ENCODE measurements at places on chromosomes 1 and 21.

DNA sequence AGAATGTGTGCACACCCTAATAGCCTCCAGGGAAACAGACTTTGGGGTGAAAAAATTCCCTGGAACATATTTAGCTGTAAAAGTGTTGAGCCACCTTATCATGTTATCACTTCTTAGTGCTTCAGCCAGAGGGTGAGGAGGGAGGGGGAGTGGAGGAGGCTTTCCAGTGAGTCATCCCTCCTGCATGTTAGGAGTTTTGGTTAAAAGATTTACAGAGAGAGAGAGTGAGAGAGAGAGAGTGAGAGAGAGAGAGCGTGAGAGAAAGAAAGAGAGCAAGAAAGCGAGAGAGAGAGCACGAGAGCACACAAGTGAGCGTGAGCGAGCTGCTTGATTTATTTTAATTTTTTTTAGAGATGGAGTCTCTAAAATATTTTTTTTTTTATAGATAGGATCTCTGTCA, 13.5 kb upstream of the CACNA1E start:
- DNase-seq: no peak

DNA sequence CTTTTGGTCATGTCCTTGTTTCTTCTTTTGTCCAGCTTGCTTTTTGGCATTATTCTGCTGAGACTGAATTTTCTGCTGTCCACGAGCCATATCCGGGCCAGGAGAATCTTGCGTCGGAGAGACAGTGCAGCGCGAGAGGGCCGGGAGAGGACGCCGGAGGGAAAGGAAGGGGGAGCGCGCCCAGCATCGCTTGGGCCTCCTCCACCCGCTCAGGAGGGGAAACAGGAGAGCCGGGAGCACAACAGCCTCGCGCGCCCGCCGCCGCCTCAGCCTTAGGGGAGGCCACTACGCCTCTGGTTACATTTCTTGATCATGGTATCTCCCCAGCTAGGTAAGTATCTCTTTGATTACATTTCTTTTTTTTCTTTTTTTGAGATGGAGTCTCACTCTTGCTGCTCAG, 7.4 kb upstream of the DEGS1 start:
- DNase-seq: no peak

- DNase-seq: no peak
Measured at GRCh38 chr1:26016953-26017545, 4.5 kb upstream of the EXTL1 start.

DNA sequence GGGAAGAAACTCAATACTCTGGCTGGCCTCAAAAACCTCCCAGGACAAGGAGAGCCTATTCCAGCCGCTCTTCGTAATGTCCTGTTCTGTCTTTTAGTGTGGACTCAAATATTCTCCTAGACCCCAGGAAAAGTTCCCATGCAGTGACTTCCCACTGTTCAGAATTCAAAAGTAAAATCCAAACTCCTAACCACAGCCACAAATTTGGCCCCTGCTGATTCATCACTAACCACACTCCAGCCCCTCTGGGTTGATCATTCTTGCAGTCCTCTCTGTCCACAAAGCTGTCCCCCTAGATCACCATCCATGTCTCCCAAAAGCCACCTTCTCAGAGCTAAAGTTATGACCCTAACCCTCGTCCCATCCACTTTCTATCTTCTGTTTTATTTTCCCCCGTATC, 5.1 kb downstream of the CTNNBIP1 start:
- no peak for DNase-seq

DNA sequence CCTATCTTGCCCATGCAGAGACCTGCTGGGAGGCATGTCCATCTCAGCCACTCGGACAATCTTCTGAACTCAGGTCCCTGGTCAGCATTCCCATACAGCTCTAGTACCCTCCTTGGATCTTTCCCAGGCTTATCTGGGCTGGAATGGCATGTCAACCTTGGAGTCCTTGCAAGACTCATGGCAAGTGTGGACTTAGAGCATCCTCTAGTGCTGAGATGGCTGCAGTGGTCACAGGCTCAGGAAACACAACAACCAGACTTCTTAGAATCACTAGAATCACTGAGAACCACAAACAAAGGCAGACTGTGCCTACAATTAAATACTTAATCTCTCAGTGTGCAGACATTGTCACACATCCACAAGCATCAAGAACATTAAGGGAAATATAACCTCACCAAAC, 73.1 kb upstream of the TSHB start:
- no peak for DNase-seq

DNA sequence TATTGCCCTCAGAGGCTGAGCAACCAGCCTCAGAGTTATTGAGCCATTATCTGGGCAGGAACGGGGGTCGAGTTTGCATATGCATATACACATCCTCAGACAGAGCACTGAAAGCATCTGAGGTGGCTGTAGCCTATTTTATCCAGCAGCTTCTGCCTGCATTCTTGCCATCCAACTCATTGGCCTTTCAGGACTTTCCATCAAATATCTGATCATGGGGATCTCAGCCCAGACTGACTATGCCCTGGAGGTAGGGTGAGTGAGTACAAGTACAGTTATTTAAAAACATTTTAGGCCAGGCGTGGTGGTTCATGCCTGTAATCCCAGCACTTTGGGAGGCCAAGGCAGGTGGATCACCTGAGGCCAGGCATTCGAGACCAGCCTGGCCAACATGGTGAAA, 1.8 kb upstream of the MTF1 start:
- DNase-seq: no peak

DNA sequence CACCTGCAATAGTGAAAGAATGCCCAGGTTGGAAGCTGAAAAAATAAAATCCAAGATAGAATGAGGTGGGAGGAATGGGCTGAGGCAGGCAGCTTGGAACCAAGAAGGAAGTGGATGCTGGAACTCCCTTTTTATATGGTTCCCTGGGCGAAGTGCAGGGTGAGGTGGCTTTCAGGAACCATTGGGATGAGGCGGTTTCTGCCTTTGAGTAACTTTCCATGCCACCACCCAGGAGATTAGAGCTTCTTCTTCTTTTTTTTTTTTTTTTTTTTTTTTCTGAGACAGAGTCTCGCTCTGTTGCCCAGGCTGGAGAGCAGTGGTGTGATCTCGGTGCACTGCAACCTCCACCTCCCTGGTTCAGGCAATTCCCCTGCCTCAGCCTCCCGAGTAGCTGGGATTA, 17.8 kb upstream of the MRPS6 start:
- no peak for DNase-seq

GRCh38 chr1:226322986-226323385, 14.0 kb upstream of the LIN9 start:
- DNase-seq: no peak

GRCh38 chr1:222126052-222126451, 384.2 kb upstream of the DUSP10 start:
- DNase-seq: no peak

DNA sequence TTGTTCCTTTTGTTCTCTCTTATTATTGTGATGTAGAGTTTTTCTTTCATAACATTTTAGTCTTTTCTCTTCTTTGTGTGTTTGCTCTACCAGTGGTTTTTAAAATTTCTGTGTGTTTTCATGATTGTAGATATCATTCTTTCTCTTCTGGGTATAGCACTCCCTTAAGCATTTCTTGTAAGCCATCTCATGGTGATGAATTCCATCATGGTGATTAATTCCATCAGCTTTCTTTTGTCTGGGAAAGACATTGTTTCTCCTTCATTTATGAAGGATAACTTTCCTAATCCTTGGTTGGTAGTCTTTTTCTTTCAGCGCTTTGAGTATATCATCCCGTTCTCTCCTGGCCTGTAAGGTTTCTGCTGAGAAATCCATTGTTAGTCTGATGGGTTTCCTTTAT, 22.7 kb downstream of the CD55 start:
- DNase-seq: no peak
